Mammary epithelial cell (primary cell): ENCODE measurements at places on chromosomes 1 and 21. TPM values are rescaled to one million over a fixed set of nuclear protein-coding genes. Genes with fewer than 3 reads are reported as not detected.

GRCh38 chr1:8875216-8875861 lies 3.1 kb downstream of the ENO1 start:
- DNase-seq = no peak

DNA sequence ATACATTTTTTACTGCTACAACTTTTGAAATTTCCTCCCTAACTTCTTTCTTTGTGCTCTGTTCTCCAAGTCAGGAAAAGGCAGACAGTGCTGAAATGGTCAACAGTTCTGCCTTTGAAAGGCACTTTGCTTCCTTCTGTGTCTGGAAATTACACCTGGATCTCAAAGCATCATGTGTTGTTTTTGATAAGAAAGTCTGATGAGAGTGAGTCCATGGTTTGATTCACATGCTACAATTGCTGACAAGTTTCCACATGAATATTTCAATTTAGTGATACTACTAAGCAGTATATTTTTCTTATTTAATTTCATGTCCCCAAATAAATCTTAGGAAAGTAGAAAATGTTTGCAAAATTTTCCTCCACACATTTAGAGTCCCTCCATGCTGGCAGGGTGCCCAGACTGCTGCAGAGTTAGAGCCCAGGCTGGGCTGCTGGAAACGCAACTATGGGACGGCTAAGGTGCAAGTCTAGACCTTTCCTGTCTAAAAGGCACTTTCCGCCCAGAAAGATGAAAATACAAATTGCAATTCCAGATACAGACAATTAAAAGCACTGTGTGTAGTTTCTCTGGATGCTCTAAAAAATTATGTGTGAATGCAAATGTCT lies 96.6 kb upstream of the RUNX1 start:
- DNase-seq = peak; percentile 75

GRCh38 chr1:235093013-235093695 lies 35.5 kb downstream of the TOMM20 start:
- DNase-seq = no peak

GRCh38 chr1:40592107-40592803 lies 60.8 kb downstream of the ZNF684 start:
- peak; percentile 75 for DNase-seq

DNA sequence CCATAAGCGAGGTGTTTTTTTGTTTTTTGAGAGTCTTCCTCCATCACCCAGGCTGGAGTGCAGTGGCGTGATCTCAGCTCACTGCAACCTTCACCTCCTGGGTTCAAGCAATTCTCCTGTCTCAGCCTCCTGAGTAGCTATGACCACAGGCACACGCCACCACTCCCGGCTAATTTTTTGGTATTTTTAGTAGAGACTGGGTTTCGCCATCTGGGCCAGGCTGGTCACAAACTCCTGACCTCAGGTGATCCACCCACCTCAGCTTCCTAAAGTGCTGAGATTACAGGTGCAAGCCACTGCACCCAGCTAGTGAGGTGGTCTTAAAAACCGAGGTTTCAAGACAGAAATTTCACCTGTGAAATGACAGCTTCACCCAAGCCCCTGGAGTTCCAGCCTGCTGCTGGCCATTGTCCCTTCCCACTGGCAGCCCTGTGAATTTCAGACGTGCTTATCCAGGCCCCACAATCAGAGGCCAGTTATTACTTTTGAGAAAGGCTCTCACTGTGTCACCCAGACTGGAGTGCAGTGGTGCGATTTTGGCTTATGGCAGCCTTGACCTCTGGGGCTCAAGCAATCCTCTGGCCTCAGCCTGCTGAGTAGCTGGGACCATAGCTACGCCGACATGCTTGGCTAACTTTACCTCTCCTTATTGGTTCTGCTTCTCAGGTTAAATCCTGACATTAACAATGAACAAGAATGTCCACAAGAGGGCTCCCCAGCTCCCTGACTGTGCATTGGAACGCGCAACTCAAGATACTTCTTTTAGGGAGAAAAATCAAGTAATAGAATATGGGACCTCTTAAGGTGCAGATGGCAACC lies 19.4 kb downstream of the ENO1 start:
- DNase-seq = no peak

DNA sequence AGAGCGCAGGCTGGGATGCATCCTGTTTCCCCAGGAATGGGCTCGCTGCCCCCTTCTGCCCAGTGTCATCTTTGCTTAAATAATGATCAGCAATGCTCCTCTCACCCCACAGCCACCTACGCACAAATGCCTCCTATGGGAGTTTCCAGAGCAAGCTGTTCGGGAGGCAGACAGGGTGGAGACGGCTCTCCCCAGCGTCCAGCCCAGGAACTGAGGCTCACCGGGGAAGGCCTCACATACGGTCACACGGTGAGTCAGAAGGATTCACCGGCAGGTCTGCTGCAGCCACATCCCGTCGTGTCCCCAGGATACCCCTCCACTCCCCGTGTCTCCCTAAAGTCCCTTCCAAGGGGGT lies 40.3 kb upstream of the RUNX3 start:
- DNase-seq = no peak

DNA sequence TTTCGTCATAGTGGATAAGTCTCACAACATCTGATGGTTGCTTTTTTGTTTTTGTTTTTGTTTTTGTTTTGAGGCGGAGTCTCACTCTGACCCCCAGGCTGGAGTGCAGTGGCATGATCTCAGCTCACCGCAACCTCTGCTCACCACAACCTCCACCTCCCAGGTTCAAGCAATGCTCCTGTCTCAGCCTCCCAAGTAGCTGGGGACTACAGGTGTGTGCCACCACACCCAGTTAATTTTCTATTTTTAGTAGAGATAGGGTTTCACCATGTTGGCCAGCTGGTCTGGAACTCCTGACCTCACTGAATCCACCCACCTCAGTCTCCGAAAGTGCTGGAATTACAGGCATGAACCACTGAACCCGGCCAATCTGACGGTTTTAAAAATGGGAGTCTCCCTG lies 109.2 kb downstream of the RERE start:
- DNase-seq = no peak

GRCh38 chr1:236320214-236320613 lies 38.5 kb upstream of the ERO1B start:
- no peak for DNase-seq

- peak; percentile 25 for DNase-seq
Observed at GRCh38 chr1:234601301-234602017, 8.5 kb downstream of the IRF2BP2 start.

- no peak for DNase-seq
Observed at GRCh38 chr1:230937371-230937770, 41.3 kb downstream of the TTC13 start.

GRCh38 chr1:58041621-58042020 lies 504.9 kb downstream of the OMA1 start:
- DNase-seq = peak; percentile 88

GRCh38 chr21:28142697-28143096 lies 850.0 kb downstream of the LTN1 start:
- DNase-seq = peak; percentile 53

- DNase-seq = no peak
Observed at GRCh38 chr1:3405974-3406867, 48.2 kb upstream of the ARHGEF16 start.

DNA sequence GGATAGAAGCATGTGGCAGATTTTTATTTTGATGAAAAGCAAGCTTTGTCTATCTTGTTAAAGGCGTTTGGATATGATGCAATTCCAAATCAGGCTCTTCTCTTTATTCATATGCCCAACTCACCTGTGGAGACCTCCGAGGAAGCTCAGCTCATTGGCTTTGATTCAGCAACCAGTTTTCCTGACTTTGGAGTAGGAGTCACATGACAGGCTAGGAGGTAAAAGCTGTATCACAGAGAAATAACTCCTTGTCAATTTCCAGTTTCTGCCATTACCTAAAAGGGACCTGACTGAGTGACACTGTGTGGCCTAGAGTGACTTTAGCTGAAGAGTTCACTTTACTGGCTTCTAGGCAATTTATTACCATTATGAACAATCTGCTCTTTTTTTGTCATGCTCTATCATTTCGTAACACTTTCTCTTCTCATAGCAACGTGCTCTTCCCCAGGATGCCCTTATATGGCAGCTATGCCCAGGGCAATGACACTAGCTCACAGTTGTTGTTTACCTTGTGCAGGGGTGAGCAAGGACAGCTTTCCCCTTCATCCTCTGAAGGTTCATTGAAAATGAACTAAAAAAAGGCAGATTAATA lies 107.2 kb downstream of the KCNK1 start:
- DNase-seq = peak; percentile 34

GRCh38 chr1:154629061-154629674 lies 21.2 kb upstream of the ADAR start:
- DNase-seq = peak; percentile 35

- DNase-seq = no peak
Observed at GRCh38 chr1:37265156-37265555, 209.2 kb upstream of the ZC3H12A start.

GRCh38 chr1:221793439-221794078 lies 51.7 kb upstream of the DUSP10 start:
- no peak for DNase-seq

DNA sequence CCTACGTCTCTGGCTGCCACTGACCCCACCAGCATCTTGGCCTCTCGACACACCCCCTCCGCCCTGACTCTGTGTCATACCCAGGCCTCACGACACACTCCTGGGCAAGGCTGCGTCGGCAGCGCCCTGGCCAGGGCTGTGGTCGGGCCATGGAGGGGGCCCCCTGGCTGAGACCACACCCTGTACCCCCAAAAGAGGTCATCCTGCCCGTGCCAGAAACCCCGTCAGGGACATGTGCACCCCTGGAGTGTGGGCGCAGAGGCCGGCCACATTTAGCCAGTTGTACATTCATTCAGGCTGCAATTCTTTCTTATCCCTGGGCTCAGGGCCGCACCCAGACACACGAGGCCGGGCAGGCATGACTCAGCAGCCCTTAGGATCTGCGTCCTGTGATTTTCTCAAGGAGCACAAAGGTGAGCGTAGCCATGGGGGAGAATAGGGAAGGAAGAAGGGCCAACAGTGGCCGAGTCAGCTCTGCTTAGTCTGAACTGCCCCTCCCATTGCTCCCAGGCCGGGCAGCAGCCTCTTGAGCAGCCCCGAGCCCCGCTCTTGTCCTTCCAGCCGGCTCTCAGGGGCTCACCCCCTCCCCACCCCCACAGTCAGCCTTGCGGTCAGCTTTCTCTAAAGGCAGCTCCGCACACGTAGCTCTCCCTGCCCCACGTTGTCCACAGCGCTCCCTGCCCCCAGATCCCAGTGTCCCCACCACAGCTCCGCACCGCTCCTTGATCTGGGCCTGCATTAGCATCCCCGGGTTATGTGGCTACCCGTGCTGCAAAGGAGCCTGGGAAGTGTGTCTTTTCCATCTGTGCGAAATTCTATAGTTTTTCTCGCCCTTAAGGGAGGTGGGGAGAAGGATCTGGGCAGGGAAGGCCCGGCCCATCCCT lies 7.9 kb downstream of the CSTB start:
- DNase-seq = peak; percentile 87

DNA sequence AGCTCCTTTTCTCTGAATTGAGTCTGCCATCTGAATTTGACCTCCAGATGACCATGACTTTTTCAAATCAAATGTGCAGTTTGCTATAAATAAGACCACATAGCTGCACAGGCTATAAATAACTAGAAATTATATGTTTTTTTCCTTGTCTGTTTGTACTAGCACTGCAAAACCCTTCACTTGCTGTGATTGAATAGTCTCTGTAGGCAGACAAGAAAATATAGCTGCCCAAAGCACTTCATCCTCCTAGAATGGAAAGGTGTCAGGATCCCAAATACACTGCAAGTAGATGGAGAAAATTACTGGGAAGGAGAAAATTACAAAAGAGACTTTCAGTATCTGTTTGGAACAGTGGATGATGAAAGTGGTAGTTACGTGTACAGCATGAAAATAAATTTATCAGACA lies 175.8 kb downstream of the APP start:
- no peak for DNase-seq

DNA sequence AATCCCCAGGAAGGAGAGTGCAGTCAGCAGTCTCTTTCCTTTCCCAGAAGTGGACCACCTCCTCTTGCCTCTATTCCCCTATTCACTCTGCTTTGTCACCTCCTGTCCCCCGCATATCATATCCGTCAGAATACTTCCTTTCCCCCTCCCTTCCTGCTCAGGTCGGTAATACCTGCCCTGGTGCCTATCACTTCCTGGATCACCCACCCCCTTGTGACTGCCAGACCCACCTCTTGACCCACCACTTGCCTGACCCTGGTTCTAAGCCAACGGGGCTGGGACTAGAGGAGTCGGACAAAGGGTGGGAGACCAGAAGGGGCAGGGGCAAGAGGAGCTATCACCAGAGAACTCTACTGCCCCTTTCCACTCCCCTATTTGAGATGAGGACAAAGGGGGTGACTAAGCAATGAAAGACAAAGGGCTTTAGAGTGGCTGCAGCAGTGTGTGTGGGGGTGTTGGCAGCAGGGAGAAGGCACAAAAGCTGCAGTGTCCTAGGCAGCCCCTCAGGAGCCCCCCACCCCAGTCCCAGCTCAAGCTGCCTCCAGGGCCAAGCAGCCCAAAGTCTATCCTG lies 1.7 kb upstream of the ADAMTS4 start:
- no peak for DNase-seq

DNA sequence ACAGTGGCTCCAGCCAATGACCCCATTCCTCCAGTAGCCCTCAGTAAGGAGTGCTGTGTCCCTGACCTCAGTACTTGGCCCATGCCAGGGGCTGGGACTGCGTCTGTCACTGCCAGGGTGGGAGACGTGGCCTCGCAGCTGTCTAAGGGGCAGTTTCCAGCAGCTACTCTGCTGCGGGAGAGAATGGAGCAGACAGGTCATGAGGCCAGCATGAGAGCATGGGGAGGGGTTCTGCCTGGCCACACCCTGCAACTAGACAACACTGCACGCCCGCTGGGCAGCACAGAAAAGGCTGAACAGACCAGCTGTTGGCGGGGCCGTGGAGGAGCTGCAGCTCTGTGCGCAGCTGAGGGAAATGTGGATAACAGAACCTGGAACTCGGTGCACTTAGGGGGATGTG lies 91.6 kb upstream of the COL6A1 start:
- DNase-seq = no peak

- peak; percentile 57 for DNase-seq
Observed at GRCh38 chr1:230891413-230891812, 23.1 kb upstream of the C1orf198 start.

Gene DPH5
- 21.2 TPM for total RNA-seq

Gene NUF2
- total RNA-seq = 0.33 TPM

Gene ADAMTS4
- 0.16 TPM in 1 of 2 replicates, not detected in the other for total RNA-seq

Gene PFKFB2
- total RNA-seq = 34.4 and 50.4 TPM in 2 replicates

Gene YRDC
- 18.0 TPM for total RNA-seq

Gene CRABP2
- total RNA-seq = 25.9 and 29.5 TPM in 2 replicates

Gene FAM110D
- total RNA-seq = not detected

Gene CENPF
- total RNA-seq = 1.7 TPM

Gene GUCA2A
- total RNA-seq = not detected in 2 replicates

Gene KMO
- 1.5 and 3.6 TPM in 2 replicates for total RNA-seq

Gene SPRR2F
- not detected in 2 replicates for total RNA-seq

Gene RPL11
- total RNA-seq = 376 TPM

Gene ARHGEF16
- 6.7 TPM for total RNA-seq

Gene SMIM12
- 46.7 TPM for total RNA-seq

Gene NPR1
- total RNA-seq = 0.17 TPM

Gene PLCH2
- 113 TPM for total RNA-seq

Gene KIAA0040
- 34.3 TPM for total RNA-seq

Gene SAMD13
- total RNA-seq = 0.80 and 1.3 TPM in 2 replicates

Gene GBP3
- total RNA-seq = 27.2 TPM
